Stimulated activated CD4-positive, alpha-beta T cell treated with anti-CD3 and anti-CD28 coated beads, Interleukin-15, amount 100 ng/mL, for 1 hour (primary cell): ENCODE measurements at places on chromosomes 12 and 14.

DNA sequence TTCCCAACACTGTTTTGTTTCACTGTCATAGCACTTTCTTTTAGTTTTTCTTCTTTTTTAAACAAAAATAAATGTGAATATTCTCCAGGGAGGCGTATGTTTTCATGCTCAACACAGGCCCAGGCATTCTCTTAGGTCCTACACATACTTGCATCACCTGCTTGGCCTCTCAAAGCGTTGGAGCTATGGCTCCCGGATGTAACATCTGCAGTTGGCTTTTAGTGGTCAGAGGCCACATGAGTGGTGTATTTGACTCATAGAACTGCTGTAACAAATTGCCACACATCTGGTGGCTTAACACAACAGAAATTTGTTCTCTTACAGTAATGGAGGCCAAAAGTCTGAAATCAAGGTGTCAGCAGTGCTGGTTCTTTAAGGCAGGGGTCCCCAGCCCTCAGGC is 44.6 kb upstream of the VRK1 start:
- no peak for DNase-seq

GRCh38 chr12:27958675-27959074 is 13.9 kb downstream of the PTHLH start:
- no peak for DNase-seq

- DNase-seq = no peak
Measured at GRCh38 chr14:54776361-54777001, 126.1 kb downstream of the GCH1 start.

- DNase-seq = no peak
Measured at GRCh38 chr12:108668063-108668462, 34.4 kb upstream of the SELPLG start.

DNA sequence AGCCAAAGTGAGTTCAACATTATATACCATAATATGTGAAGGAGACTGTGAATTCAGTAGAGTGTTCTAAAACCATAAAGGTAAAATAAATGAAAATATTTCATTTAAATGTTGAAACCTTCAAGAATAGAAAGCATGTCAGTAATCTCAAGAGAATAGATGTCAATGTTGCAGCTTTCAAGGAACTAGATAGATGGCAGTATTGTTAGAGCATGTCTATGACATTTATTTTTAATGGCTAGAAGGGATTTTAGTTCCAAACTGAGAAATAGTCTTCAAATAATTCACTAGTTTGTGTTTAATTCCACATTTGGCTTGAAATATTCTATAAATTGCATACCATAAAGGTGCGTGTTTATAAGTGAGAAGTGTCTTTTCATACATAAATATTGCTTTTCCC is 326.5 kb downstream of the FLRT2 start:
- no peak for DNase-seq

DNA sequence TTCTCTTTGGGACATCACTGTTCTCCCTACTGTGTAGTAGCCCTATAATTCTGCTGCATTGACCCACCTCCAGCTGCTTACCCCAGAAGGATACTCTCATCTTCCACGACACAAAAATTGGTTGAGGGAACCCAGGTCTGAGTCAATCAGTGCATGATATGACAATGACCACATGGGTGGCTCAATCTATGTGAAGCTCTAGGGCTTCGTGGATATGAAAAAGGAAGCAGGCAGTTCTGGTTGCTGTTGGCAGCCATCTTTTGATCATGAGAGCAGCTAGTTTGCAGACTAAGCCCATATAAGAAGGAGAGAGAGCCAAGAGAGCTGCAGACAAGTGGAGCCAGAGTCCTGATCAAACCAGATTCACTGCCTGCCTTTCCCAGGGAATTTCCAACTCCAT is 57.9 kb downstream of the AVPR1A start:
- DNase-seq = no peak

DNA sequence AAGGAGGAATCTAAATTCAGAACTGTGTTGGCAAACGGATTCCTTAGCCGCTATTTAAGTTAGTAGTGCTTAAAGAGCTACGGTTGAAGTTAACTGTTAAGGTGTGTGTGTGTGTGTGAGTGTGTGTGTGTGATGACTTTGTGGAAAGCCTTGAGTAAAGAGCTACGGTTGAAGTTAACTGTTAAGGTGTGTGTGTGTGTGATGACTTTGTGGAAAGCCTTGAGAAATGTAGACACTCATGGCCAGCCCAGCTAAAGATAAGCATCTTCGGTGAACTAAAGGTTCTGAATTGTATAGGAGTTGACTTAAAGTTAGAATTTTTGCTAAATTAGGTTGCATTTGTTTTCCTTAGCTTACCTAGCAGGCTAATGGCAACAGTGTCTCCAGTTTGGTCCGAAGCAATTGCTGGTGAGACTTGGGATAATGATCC is 1.4 kb downstream of the KTN1 start:
- no peak for DNase-seq

GRCh38 chr12:95733141-95733825 is 57.3 kb downstream of the NTN4 start:
- no peak for DNase-seq

GRCh38 chr12:33267641-33268040 is 172.0 kb downstream of the SYT10 start:
- DNase-seq = no peak

- no peak for DNase-seq
Measured at GRCh38 chr12:101698800-101699347, 1.4 kb downstream of the CHPT1 start.

DNA sequence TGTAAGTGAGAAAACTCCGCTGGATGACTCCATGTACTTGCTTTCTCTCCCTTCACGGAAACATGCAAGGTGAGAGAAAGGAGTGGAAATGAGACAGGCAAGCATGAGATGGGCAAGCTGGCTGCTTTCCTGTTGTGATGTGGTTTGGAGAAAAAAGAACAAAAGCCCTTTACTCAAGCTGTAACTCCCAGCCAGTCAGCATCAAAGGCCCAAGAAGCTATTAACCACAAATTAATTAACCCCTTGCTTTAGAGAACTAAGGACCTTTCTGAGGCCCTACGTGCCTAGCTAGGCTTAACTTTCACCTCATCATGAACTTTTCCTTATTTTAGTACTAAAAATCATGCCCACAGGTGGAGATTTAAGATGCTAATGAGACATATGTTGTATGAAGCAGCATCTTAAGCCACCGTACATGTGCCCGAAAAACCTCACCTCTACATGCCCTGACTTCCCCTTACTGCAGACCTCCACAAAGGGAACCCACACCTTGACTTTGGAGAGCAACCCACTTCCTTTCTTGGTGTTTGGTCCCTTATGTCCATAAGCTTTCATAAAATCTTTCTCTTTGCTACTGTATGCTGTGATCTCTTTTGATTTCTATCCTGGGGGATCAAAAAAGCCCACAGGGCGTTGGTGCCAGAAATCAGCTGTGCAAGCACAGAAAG is 87.0 kb downstream of the GALNT8 start:
- no peak for DNase-seq

GRCh38 chr12:46458500-46459102 is 86.0 kb upstream of the SLC38A2 start:
- no peak for DNase-seq

- no peak for DNase-seq
Measured at GRCh38 chr12:96513166-96513565, 23.8 kb downstream of the CFAP54 start.

- no peak for DNase-seq
Measured at GRCh38 chr12:88325076-88325815, 183.1 kb downstream of the TMTC3 start.

DNA sequence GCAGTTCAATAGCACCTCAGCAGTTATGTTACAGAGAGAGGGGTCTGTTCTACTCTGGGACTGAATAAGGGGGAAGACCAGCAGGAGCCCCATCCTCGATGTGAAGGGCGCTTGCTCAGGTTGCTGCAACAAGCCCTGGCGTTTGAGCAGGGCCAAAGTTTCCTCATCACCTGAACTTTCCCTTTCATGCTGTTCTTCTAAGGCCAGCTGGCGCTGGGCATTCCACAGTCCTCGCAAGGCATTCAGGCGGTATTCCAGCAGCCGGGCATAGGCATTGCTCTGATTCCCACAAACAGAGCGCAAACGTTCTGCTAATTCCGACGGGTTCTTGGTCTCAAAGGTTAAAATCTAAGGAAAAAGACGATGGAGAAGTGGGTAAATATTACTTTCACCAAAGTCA is 62.8 kb downstream of the HECTD4 start:
- no peak for DNase-seq

DNA sequence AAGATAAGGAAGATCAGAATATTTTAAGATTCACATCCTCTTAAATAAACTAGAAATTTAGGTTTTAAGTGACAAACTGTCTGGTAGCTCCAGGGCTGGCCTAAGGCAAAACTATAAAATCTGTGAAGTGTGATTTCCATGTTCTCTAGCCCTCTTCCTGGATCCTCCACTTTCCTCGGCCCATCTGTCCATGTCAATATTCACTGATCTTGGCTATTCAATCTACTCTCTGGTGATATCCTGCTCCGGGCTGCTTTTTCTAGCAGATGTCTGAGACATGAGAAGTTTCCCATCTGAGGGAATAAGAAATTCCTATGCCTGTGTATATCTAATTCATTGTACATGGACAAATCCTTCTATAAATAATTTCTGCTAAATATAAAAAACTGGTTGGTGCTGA is 500.4 kb downstream of the GALC start:
- no peak for DNase-seq

DNA sequence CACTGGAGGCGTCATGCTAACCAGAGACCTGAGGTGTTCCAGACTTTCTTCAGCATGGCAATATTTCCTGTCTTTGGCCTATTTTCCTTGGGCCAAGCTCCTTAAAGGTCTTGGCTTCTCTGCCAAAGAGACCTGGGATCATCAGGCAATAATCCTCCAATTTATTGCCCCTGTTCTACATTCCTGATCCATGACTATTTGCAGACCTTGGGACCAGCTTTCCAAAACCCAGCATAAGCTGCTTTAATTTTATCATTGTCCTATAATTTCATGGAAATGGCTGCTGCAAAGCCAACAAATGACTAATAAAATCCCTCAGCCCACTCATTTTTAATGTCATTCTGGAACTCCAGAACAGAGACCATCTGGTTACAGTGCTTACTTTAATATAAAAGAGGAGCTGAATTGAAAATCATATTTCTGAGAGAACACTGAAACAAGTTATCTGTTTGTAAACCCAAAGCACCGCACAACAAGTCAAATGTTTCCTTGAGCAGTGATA is 166.9 kb upstream of the BTG1 start:
- DNase-seq = no peak

DNA sequence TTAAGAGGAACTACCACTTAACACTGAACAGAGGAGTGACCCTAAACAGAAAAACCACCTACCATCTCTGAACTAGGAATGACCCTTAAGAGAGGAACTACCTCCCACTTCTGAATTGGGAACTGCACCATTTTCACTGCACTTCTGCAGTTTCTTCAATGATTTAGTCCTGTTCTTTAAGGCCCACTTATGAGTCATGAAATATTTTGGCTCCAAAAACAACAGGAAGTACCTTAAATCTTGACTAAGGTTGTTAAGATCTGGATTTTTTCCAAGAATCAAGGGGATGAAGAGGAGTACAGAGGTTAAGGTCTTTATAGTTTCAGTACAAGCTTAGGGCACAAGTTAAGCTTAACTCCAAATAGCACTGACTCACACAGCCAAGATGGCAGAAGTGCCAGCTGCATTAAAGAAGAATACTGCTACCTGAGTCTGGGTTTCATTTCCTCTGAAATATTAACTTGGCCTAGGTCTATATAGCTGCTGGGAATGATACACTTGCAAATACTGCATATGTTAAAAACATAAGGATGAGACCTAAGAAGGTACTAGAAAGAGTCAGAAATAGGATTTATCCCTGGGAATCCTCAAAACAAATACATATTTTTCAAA is 4.2 kb downstream of the NPC2 start:
- no peak for DNase-seq

DNA sequence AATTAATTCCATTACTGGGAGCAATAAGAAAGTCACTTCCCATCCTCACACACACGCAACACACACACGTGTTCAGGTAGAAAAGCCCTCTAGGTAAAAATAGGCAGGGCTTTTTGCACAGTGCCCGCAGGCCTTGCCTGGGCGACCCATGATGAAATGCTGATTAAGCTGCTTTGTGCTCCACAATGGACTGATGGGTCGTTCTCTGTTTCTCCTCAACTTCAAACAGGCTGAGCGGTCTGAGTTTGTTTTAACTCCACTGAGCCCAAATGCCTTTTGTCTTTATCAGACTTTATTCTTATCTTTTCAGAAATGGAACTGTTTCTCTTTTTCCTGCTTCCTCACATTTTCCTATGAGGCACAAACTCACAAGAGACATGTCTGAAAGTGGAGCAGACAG is 9.4 kb upstream of the DACT1 start:
- no peak for DNase-seq

GRCh38 chr14:72186523-72186922 is 254.3 kb downstream of the RGS6 start:
- no peak for DNase-seq

GRCh38 chr14:100711493-100711892 is 15.2 kb upstream of the DLK1 start:
- no peak for DNase-seq

- no peak for DNase-seq
Measured at GRCh38 chr14:43413084-43413483, 1094.0 kb downstream of the FSCB start.

- DNase-seq = no peak
Measured at GRCh38 chr12:109998241-109998903, 858 bp upstream of the ANKRD13A start.

- no peak for DNase-seq
Measured at GRCh38 chr12:53758081-53758729, 6.4 kb upstream of the CISTR start.

DNA sequence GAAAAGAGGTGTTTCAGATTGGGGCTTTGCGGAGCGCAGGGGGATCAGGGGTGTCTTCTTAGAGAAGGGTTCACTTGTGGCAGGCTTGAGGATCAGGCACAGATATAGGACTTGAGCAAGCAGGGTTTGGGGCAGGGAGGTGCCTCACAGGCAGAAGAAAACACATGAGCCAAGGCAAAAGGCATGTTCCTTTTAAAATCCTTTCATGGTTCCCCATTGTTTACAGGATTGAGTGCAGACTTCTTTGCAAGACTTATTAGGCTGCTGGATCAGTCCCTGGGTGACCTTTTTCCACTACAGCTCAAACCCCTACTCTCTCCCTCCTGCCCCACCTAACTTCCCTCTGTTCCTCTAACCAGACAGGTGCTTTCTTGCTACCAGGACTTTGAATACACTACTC is 19.7 kb downstream of the HSPB8 start:
- no peak for DNase-seq

GRCh38 chr14:72636094-72636493 is 257.8 kb downstream of the DPF3 start:
- DNase-seq = no peak

DNA sequence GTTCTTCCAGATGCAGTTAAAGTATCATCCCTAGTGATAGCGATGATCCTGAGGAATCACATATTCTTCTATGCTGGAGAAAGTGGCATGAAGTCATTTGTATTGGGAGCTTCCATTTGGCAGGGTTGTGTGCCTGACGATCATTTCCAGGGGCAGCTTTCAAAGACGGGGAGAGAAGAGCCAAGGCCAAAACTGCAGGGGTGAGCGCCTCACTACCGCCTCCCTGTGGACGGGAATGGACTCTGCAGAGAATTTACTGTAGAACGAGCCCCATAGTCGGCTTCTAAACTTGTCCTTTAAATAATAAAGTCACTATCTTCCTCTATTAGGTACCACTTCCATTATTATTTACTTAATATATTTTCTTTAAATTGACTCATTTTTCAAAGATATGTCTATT is 555.9 kb upstream of the TMEM132C start:
- DNase-seq = no peak

- DNase-seq = no peak
Measured at GRCh38 chr12:81150382-81150781, 72.5 kb downstream of the ACSS3 start.
